Mesenchymal stem cell (in vitro differentiated cells and primary cell): ENCODE measurements at places on chromosomes 3 and 15.

DNA sequence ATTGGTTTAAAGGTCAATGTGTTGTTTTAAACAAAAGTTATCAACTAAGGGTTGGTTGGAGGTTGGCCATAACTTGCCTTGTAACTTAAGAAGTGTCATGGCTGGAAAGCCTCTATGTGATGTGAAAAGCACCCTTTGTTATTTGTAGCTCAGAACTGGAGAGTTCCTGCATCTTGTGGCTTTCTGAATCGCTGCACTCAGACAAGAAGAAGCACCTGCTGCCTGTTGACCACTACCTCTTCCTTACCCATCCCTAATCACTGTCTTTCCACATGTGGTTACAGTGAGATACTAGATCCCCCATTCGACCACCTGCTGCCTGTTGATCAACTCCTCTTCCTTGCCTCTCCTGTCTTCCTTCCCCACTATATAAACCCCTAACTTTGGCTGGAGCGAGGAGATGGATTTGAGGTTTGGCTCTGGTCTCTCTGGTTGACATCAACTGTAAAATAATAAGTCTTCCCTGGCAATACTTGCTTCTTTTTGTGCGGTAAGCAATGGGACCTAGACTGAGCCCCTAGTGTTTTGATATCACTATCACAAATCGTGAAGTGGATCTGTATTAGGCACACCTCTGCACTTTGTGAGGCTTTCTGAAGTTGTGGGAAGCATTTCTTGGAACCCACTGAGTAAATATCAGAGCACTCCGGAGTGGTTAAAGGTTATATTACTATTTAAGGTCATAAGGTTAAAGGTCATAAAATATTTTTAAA is 13.8 kb downstream of the RPL39L start:
- DNase-seq: no peak

DNA sequence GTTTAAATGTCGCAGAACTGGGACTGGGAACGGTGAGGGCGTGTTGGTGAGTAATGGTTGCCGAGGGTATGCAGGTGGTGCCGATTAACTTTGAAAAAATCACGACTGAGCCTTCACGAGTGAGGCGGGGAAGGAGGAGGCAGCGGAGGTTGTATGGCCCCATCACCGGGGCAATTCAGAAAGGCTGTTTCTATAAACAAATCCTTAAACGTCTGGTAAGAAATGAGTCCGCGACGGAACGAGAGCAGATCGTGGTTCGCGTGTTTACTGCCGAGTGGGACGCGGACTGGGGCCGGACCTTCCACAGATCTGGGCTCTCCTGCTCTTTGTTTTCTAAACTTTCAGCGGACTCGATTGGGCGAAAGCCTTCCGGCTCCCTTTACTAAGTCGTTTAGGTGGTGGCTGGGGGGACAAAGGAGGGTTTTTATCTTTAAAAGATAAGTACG is 2.7 kb downstream of the IGF1R start:
- peak; percentile 65 for DNase-seq

DNA sequence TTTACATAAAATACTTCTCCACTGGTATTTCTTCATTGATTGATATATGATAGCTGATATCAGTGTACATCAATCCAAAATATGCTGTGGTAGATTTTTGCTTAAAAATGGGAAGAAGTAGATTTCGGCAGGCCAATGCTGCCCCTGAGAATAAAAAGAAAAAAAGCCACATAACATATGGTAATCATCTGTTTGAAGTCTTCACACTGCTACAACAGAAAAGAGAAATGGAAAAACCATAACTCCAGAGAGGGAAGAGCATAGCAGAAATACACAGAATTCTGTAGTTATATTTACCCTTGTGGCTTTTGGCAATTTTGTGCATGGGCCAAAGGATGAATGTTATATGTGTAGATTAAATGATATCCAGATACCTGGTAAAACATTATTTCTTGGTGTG is 143.1 kb upstream of the KCNMB2 start:
- no peak for DNase-seq

DNA sequence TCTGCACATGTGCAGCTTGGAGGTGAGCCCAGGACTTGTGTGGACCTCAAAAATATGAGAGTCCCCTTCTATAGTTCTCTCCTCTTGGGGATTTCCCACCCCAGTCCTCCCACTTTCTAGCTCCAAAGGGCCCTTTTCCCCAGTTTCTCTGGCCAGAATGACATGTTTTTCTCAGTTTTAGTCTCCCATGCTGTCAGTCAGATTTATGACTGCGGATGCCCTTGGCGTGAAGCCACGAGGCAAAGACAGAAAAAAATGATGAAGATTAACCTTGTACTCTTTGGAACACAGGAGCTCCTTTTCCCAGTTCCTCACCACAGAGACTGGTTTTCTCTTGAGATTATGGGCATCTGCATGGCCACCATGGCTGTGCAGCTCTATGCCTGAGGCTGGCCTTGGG is 72.0 kb upstream of the TTBK2 start:
- peak; percentile 6 for DNase-seq

DNA sequence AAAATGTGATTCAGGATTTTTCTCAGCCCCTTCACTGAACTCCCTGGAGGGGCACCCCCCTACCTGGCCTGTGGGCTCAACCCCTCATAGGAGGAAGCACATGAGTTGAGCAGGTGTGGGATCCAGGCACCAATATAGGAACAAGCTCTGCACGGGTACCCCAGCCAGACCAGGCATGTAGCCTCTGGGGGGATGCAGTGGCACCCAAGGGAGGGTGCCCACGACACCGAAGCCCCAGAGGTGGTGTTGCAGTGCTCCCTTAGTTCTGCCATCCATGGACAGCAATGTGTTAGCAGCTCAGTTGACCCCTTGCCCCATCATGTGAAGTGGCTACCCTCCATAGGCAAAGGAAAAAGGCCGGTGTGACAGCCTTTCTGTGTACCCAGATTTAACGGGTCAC is 30.9 kb upstream of the BCHE start:
- DNase-seq: no peak

DNA sequence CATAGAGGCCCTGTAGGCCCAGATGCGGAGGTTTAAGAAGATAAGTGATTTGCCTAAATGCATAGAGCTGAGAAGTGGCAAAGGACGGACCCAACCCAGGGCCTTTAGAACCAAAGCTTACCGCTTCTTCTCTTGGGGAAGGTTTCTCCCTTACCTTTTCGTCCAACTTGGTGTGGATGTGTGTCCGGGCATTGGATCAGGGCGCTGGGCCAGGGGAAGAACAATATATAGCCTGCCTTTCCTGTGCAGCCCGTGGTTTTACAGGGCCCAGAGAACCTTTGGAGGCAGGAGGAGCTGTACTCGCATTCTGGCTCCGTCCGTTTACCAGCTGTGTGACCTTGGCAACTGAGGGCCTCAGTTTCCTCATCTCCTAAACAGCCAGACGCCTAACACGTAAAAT is 686 bp upstream of the P3H2 start:
- no peak for DNase-seq

DNA sequence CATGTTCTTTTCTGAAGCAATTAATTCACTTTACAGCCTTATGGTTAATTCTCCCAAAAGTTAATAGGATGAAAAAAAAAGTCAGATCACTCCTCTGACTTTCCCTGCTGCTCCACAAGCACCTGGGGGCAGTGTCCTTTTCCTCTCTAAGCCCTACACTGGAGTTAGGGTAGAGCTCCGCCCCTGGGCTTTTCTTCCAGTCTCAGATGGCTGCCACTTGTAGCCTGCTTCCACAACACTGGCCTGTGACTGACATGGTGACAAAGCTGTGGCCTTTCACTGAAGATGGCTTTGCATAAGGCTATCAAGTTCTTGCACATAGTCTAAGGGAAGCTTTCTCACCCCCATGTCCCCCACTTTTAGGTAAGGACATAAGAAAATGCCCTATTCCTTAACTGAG is 1.3 kb upstream of the MON1A start:
- no peak for DNase-seq

- no peak for DNase-seq
Observed at GRCh38 chr15:62765916-62766315, 276.6 kb upstream of the TPM1 start.

DNA sequence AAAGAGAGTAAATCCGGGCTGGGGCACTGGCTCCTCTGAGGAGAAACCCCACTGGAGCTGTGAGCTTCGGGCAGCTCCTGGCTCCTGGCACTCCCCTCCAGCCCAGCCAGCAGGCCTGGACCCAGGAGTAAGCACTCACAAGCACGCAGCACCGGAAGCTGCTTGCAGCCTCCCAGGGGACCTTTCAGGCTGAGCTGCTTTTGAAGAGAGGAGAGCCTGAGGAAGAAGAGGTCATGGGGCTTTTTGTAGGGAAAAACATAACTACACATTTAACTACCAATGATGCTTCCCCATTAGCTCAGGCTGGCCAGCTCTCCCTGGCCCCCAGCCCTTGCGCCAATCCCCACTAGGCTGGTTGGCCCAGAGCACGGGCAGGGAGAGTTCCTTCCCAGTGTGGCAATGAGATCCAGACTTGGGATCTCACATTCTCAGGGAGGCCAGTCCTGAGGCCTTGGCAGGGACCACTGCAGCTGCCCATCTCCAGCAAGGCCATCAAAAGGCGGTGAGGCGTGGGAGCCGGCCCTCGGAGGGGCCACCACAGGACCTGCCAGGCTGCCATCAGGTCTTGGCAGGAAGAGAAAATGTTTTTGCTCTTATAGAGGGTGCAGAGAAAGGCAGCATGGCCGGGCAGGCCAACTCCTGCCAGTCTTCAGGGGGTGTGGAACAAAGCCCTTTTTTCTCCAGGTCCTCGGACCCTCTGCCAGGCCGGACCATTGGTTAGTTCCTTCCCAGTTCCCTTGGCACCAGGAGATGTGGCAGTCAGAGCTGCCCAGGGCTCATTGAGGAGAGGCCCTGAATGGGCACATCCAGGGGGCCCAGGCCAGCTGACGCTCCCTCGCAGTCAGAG is 41.5 kb upstream of the MFGE8 start:
- DNase-seq: peak; percentile 41

DNA sequence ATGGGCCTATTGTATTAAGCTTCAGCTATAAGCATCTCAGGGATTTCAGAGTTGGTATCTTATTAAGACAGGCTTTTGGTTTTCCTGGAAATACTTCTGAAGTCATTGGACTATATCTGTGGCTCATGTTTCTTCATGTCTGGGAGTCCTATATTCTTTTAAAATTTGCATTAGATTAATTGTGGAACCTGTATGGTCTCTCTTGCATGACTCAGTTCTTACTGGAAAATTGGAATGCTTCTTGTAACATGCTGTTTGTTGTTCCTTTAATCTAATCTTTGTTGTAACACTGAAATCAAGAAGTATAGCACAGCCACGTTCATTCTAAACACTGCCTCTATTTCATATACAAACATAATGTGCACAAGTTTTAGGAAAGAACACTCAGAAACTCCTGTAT is 208.1 kb downstream of the RBMS3 start:
- no peak for DNase-seq

- DNase-seq: no peak
Observed at GRCh38 chr3:50357481-50357880, 1.8 kb downstream of the TMEM115 start.
